ENCODE measurements at places on chromosomes 12 and 14.
A peak's percentile ranks its signal among the peaks of the same experiment; 100 is the strongest.

DNA sequence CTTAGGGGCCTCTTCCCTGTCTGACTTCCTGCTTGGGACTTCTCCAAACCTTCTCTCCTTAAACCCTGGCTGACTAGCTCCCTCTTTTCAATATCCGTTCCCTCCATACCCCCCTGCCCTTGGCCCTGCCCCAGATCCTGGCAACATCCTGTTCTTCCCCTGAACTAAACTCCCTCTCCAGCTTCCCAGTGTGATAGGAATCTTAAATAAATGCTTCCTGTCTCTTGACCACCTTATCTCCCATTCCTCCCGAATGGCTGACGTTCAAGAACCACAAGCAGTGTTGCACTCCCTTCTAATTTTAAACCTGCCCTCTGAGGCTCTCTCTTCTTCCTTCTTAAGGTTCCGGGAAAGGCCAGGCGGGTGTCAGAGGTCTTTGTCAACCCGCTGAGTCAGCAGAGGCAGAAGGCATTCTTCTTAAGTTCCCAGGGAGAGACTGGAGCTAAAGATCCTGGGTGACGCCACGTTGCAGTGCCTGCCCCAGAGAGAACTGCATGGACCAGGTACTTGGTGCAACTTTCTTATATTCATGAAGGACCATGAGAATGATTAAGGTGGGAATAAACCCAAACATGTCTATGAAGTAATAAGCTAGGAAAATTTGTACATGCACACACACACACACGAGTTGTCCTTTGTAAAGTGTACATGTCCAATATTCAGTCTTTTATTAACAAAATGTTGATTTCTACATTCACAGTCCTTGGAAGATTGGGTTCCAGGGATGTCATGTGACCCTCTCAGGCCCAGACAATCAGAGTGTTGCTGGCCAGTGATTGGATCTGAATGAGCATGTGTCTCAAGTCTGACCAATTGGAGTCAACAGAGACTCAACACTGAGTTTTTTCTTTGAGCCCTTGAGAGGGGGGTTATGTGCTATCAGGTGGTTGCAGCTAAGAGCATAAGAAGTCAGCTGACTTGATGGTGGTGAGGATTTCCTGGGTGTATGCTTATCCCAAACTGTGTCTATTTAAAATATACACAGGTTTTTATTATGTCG, 420.2 kb upstream of the TBX3 start:
- no peak for DNase-seq

- no peak for DNase-seq
These were observed 88.5 kb downstream of the PPM1H start for GRCh38 chr12:62846491-62846890.

DNA sequence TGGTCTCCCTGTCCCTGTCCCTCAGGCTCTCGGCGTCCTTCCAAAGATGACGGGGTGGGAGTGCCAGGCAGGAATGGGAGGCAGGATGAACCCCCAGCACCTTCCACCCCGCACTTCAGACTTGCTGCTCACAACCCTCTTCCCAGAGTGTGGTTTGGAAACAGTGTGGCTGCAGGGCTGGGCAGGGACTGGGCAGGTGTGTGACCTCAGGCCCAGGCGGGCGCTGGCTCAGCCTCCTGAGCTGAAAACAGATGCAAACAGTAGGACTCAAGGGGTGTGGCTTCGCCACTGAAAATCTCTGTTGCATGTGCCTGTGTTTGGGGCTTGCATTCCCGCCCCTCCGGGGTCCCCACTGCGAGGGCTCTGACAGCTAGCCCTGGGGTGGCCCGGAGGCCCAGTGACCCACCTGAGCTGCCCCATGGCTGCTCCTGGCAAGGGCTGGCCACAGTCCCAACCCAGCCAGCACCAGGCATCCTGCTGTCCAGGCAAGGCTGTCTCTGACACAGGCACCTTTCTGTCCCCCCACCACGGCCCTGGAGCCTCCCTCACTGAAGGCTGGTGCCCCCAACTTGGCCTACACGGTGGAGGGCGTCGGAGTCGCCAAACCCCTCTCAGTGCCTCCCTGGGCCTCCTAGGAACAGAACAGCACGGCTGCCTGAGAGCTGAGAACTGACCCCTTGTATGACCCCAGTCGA, 46.1 kb downstream of the BEGAIN start:
- no peak for DNase-seq

- DNase-seq: no peak
These were observed 250.2 kb downstream of the C12orf50 start for GRCh38 chr12:87779016-87779415.

- no peak for DNase-seq
These were observed 89.2 kb downstream of the PRMT8 start for GRCh38 chr12:3580094-3580749.

DNA sequence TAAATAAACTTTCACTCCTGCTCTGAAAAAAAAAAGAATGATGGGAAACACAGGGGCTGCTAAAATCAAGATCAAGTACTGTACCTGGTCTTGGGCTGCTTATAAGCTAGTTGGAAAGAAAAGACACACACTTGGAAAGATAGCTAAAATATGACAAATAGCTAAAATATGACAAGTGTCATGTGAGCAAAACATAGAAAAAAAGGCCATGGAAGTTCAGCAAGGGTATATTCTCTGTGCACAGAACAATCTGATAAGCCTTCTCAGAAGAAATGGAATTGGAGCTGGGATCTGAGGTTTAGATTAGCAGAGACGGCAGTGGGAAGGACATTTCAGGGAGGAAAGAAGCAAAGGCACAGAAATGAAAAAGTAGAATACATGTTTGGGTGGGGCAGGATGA, 126.2 kb upstream of the PMCH start:
- DNase-seq: no peak

- peak; percentile 42 for DNase-seq
These were observed 24.0 kb upstream of the LGR5 start for GRCh38 chr12:71415336-71416231.

GRCh38 chr12:88752183-88752582, 171.9 kb upstream of the KITLG start:
- DNase-seq: no peak

DNA sequence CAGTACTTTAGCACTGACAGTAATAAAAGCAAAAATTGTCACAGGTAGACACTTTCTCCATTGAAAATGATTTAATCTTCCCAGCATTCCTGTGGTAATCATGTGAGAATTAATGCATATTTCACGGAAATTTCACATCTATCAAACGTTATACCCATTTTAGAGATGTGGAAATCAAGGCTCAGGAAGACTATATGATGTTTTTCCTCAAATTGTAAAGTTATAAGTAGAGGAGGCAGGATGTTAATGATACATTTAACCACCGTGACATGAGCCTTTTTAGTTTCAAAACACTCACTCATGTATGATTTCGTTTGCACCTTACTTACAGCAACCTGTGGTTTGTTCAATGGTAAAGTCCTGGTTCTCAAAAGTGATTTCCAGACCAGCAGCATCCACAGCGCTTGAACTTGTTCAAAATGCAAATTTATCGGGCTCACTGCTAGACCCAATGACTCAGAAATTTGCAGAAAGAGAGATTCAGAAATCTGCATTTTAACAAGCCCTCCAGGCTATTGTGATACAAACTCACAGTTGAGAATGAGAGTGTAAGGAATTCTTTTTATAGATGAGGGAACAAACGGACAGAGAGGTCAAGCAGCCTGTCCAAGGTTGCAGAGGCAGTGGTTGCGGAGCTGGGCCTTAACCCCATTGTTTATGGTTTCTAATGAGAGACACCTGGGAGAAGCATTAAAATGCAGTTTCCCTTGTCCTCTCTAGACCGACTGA, 654.8 kb upstream of the TBX3 start:
- no peak for DNase-seq

DNA sequence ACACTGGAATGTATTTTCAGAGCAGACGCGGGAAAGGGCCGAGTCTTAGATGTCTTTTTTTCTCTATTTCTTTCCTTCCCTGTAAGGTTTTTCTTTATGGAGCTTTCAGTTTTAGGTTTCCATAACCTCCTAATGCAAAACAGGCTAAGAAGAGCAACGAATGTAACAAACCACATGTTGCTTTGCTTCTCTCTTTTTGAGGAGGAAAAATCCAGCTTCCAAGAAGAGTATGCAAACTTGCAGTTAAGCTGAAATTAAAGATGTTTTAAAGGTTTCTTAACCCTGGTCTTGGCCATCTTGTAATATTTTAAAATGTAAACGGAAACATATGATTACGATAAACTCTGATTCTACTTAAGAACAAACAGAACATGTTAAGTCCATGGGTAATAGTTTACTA, 86.9 kb downstream of the PRICKLE1 start:
- no peak for DNase-seq

DNA sequence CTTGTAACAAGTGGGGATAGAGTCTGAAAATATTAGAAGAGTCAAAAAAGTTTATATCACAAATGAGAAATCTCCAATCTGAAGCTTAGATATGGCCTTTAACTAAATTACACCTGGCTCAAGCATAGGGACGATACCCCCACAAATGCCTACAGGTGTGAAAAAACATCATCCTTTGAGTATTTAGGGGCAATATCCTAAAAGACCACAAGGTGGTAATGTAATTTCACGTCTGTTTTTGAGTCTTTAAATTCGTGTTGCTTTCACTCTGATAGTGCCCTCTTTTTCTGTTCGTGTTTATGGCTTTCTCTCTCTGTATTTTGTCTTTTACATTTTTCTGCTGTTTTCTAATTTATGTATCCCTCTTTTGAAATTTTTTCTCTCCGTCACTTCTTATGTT, 84.3 kb downstream of the ETNK1 start:
- DNase-seq: peak; percentile 26

DNA sequence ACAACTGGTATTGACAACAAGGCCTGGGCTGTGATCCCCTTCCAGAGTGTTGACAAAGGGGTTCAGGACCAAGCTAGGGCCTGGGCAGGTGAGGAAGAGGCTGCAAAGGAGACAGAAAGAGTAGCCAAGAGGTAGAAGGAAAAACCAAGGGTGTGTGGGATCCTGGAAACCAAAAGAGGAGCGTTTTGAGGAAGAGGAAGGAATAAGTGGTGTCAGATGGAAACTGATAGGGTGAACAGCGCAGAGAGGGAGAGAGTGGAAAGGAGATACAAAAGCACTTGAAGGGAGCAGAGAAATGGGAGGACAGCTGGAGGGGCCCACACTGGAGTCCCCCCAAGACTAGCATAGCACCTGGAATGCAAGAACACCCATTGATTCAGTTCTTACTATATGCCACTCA, 8.3 kb upstream of the HVCN1 start:
- no peak for DNase-seq

GRCh38 chr12:91948504-91948903, 197.1 kb downstream of the BTG1 start:
- DNase-seq: no peak

- DNase-seq: peak; percentile 78
These were observed 3.4 kb downstream of the APOLD1 start for GRCh38 chr12:12788675-12789368.

GRCh38 chr14:61700104-61700886, 5.0 kb downstream of the HIF1A start:
- DNase-seq: no peak

DNA sequence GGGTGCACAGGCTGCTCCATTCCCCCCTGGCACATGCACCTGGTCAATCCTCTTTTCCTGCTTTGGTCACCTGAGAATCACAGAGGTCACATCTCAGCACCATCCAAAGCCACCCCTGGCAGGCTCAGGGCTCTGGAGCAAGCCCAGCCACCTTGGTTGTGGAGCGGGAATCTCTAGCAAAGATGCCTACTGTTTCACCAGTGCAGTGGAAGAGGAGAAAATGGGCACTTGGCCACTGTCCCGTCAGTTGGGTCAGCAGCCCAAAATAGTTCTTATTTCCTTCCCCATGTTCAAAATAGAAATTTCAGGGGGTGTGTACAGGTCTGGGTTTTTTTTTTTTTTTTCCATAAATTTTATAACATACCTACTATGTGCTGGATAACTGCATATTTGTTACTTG, 18.3 kb downstream of the RTL1 start:
- DNase-seq: no peak

- no peak for DNase-seq
These were observed 37.0 kb upstream of the HMGA2 start for GRCh38 chr12:65787056-65787865.
